ENCODE measurements at places on chromosomes 6 and 20. TPM values are rescaled to one million over a fixed set of nuclear protein-coding genes. Genes with fewer than 3 reads are reported as not detected.

ZFP57 gene
- total RNA-seq, result not detected

DNA sequence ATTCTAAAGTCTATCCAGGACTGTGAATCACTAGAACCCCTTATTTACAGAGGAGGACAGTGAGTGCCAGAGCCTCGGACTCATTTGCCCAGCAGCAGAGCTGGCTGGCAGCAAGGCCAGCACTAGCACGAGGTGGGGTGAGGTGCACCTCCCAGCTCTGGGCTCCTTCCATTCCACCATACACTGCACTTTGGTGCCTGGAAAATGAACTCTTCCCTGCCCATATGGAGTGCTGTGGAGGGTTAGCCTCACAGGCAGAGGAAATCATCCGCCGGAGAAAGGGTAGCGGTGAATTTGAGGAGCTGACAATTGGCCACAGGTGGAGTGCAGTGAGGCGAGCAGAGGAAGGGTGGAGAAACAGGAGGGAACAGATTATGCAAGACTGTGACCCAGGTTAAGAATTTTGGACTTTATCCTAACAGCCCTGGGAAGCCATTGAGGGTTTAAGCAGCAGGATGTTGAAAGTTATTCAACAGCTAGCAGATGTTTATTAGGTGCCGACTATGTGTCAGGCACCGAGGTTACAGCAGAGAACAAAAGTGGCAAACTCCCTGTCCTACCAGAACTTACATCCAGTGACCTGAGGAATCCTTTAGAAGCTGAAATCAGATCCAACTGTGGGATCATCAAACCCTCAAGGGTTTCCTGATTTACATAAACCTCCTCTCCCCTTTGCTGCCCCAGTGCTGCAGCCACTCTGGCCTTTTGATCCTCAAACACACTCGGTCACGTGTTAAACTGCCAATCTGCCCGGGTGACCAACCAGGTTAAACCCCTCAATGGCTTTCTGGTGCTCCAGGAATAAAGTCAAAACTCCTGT is 6.2 kb downstream of the TRIM26 start:
- no peaks in the 10 kb centered on the region for H3K36me3 ChIP-seq
- peak; percentile 47 for DNase-seq
- no peak overlapping the region for H3K4me3 ChIP-seq
- no peaks in the 10 kb centered on the region for H3K27me3 ChIP-seq

ZGPAT gene
- total RNA-seq, result 48.4 TPM

DNA sequence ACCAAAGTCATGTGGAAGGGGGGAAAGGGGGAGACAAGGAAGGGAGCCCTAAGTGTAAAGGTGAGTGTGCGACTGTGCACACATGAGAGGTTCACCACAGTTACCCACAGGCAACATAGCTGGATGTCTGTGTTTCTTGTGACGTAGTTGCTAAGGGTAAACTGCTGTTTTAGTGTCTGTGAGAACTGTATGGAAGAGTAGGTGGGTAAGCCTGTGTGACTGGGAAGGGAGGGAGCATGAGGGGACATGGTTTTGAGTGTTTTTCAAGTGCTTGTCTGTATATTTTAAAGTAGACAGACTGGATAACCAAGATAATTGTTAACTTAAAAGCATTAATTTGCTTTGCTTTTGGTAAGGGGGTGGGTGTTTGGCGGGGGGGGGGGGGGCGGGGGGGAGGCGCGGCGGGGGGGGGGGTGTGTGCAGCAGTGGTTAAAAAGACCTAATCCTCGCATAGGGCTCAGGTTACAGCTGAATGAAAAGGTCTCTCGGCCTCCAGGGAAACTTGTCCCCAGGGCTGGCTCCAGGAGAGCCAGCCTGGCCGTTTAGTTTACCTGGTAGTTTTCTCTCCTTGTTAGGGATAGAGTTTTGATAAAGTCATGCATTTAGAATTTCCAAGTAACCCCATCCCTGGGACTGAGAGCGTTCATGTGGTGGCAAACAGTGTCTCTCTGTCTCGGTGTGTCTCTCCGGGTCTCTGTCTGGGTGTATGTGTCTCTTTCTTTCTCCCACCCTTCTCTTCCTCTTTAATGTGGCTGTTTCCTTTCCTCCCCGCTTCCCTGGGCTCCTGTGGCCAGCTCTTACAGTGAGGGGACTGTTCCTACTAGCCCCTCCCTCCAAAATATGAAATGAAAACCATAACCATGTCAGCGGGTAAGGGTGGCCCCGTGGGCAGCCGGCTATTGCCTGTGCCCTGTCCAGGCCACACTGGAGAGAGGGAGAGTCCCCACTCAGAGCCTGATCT is 3.4 kb downstream of the SCUBE3 start:
- peaks cover 48% of the 10 kb centered on the region for H3K4me1 ChIP-seq
- no peak overlapping the region for H3K27ac ChIP-seq
- H3K4me3 ChIP-seq, result no peak overlapping the region
- peaks cover 46% of the 10 kb centered on the region for H3K27me3 ChIP-seq
- DNase-seq, result no peak
- H3K36me3 ChIP-seq, result no peaks in the 10 kb centered on the region

DNA sequence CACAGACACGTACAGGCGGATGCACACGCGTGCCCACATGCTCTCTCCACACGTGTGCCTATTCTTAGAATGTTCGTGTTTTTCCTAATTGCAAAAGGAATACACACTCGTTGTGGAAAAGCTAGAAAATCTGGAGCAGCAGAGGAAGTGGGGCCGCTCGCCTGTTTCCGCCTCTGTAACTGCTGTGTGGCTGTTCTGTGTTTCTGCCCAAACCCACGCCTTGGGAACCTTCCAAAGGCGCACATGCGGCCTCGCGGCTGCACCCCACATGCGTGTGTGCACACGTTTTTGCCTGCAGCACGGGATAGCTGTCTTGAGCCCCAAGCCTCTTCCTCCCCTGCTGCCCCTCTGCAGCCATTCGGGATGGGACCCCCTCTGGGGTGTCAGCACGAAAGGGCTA is 12.2 kb downstream of the SLC17A9 start:
- no peak overlapping the region for H3K27ac ChIP-seq
- H3K4me3 ChIP-seq, result no peak overlapping the region
- DNase-seq, result no peak
- H3K36me3 ChIP-seq, result peaks cover 37% of the 10 kb centered on the region

- H3K27me3 ChIP-seq, result no peaks in the 10 kb centered on the region
- no peak overlapping the region for H3K27ac ChIP-seq
- no peaks in the 10 kb centered on the region for H3K36me3 ChIP-seq
Measured at GRCh38 chr6:102749210-102749971, 1355.9 kb downstream of the GRIK2 start.

DNA sequence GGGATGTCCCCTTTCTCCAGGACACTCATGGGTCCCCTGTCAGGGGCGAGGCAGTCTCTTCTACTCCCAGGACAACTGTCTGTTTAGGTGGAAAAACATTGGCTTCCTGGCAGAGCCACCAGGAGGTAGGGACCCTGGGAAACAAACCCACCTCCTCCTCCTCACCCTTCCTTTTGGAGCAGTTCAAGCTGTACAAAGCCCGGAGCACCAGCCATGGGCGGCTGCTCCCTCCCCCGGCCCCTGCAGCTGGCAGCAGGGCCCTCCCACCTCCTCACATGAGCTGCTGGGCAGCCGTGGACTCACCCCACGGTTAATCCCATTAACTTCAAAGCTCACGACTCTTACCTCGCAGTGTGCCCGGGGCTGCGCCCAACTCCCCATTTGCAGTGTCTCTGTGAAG is 48.6 kb downstream of the CDH4 start:
- no peak for DNase-seq
- H3K27ac ChIP-seq, result no peak overlapping the region
- H3K4me3 ChIP-seq, result no peak overlapping the region
- no peaks in the 10 kb centered on the region for H3K36me3 ChIP-seq

POLH gene
- total RNA-seq, result 9.2 TPM

DNA sequence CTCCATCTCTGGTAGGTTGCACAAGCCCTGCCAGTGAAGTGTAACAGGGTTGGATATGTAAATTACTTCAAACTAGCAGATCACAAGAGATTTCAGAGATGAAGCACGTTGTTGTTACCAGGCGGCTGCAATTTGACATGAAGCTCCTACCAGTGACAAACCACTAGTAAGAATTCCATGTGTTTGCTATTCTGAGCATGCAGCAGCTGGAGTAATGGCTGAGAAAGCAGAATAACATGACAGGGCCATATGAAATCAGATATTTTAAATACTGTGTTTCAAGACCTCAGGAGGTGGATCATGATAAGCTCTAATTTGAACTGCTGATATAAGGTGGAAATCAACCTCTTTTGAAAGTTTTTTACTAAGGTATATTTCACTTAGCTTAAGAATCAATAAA is 11.4 kb downstream of the RIN2 start:
- H3K27me3 ChIP-seq, result no peaks in the 10 kb centered on the region
- no peak overlapping the region for H3K27ac ChIP-seq
- no peak overlapping the region for H3K4me3 ChIP-seq
- no peak for DNase-seq

- H3K4me1 ChIP-seq, result no peaks in the 10 kb centered on the region
- no peak overlapping the region for H3K4me3 ChIP-seq
Measured at GRCh38 chr6:105561486-105561885, 158.6 kb upstream of the PREP start.

GRCh38 chr6:38193481-38194281 is 374.2 kb downstream of the ZFAND3 start:
- no peak for DNase-seq
- no peaks in the 10 kb centered on the region for H3K27me3 ChIP-seq
- H3K4me3 ChIP-seq, result no peak overlapping the region
- no peak overlapping the region for H3K27ac ChIP-seq
- no peaks in the 10 kb centered on the region for H3K36me3 ChIP-seq

Data from tibial nerve (tissue), 4 donors.